ENCODE measurements at places on chromosomes 6 and 20.

DNA sequence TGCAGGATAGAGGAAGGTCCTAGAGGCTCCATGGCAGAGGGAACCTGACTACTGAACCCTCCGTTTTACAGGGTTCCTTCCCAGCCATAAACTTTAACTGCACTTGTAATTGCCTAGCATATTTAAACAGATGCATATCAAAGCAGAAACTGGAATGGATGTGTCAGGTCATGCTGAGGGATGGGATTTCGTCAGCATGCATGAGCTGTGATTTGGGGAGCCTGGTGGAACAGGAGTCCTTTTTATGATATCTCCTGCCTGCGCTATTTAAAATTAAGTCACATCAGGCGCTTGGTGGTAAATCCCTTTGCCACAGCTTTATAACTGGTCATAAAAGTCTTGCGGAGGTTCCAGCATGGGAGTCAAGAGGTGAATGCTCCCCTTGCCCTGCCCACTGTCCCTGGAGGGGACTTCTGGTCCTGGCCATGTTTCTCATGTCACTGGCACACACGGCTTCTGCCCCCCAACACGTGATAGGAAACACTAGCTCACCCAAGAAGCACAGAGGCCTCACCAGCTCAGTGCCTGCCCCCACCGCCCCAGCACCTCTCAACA is 26.0 kb upstream of the PCMTD2 start:
- no peak for DNase-seq

DNA sequence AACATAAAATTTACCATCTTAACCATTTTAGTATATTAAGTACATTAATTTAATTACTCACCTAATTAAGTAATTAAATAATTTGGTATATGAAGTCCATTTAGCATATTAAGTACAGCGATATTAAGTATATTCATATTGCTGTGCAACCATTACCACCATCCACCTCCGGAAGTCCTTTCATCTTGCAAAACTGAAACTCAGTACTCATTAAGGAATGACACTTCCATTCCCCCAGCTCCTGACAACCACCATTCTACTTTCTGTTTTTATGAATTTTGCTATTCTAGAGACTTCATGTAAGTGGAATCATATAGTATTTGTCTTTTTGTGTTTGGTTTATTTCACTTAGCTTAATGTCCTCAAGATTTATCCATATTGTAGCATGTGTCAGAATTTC is 61.1 kb upstream of the GTSF1L start:
- no peak for DNase-seq

- no peak for DNase-seq
These were observed 1071.1 kb upstream of the CITED2 start for GRCh38 chr6:140445474-140446004.

DNA sequence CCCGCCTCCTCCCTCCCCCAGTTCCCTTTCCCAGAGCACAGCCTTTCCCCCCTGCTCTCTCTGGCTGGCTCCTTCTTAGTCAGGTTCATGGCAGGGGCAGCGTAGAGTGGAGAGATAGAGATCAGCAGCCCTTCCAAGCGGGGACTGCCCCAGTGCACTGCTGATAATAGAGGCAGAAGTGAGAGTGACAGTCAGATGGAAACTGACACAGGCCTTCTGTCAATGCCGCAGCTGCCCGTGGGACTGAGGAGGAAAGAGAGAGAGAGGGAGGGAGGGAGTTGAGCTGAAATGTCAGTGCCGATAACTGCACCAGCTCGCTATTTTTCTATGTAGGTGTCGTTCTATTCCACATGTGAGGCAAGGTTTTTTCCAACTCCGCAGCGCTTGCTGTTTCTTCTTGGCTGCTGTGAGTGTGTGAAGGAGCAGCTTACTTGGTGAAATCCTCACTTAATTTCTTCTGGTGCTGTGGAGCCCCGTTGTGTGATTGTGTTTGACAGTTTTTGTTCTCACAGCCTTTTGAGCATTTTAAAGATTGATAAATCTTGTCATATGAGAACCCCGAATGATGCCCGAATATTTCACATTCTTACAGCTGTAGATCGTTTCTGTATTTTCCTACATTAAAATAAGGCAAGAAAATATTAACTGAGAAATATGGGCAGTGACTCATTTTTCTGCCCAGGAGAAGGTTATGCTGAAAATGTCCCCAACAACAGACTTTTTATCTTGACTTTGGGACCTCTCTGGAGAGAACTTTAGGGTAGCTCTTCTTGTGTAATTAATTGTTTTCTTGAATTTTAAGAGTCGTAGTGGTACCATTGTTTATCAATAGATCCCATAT is 386.4 kb upstream of the MMS22L start:
- DNase-seq, result peak; percentile 74
